Kidney epithelial cell (primary cell): ENCODE measurements at places on chromosomes 2 and 18. TPM values are rescaled to one million over a fixed set of nuclear protein-coding genes. Genes with fewer than 3 reads are reported as not detected.

DNA sequence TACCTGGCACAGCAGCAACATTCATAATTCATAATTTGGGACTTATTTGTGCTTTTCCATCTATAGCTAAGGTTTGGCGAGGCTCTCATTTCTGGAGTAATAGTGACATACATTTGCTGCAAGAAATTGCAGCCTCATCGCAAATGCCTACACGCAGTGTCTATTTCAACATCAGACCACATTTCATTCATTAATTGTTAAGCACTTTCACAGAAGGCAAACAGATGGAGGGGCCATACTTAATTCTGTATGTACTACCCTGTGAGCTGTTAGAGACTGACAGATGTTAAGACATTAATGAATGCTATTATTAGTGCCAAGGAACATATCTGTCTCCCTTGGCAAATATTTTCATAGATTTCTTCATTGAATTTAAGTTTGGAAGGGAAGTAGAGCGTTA is 125.7 kb downstream of the UXS1 start:
- no peak for DNase-seq

- no peak for DNase-seq
Observed at GRCh38 chr2:239399433-239399920, 1.3 kb downstream of the HDAC4 start.

GRCh38 chr18:62335494-62335893 is 10.4 kb downstream of the TNFRSF11A start:
- no peak for DNase-seq

Gene ANO7
- total RNA-seq = 1.9 and 2.9 TPM in 2 replicates

DNA sequence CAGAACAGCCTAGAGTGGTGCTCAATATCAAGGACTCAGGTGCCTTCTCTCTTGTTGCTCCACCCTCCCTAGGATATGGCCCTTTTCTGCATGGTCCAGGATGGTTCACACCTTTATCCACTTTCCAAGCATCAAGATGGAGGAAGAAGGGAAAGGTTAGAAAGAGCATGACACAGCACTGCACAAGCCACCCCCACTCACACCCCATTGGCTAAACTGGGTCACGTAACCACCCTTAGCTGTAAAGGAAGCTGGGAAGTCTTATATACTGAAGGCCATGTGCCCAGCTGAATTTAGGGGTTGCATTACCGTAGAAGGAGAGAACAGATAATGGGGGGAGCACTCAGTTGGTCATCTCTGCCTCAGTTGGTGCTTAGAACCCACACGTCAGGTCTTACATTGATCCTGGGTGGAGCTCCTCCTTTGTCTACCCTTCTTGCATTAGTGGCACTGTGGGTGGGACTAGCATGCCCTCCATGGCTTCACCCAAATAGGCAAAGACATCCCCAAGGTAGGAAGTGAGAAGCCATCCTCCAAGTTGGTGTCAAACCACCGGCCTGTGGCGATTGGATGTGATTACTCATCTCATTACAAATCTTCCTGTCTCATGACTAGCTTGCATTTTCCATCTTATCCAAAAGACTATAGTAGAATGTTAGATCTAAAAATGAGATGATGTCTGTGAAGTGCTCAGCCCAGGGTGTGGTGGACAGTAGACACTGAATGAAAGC is 248.5 kb downstream of the HAUS1 start:
- no peak for DNase-seq

DNA sequence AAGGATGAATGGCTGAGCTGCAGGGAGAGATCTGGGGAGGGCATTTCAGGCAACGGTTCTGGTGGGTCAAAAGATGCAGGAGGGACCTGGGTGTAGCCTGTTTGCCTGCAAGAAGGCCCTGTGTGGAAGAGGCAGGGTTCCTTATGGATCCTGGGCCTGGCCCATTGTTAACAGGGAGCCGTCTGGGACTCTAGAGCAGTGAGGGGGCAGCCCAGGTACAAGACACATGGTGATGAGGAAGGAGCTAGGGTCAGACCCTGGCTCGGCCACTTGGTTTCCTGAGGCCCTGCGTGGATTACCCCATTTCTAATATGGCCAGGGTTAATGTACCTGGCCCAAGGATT is 124.9 kb downstream of the GLI2 start:
- no peak for DNase-seq

Gene ANKRD30B
- 0.07 and 0.08 TPM in 2 replicates for total RNA-seq

Gene FAP
- 2.8 and 3.6 TPM in 2 replicates for total RNA-seq

DNA sequence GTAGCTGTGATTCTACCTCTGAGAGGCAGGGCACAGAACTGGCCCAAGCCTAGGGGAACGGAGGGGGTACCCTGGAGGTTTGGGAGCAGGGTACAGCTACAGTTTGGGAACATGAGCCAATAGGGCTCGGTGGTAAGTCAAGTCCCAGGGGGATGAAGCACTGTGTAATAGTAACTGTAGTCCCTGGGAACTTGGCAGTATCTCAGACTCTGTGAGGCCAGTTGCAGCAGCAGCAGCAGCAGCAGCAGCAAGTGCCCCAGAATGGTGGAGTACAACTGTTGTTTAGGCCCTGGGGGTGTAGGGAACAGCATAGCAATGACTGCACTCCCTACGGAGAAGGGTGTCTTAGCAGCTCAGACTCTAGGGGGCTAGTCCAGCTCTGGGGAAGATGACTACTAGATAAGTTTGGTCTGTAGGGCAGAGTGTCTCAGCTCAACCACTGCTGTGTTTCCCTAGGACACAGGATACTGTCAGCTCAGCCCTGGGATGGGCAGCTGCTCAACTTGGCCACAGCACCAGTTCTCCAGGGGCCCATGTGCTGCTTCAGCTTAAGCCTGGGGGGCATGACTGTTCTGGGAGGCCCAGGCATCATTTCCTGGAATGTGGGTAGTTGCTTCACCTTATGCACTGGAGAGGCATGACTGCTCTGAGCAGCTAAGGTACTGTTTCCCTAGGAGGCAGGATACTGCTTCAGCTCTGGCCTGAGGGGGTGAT is 20.5 kb downstream of the CARF start:
- no peak for DNase-seq

GRCh38 chr2:1265454-1265853 is 147.8 kb upstream of the TPO start:
- DNase-seq = no peak

DNA sequence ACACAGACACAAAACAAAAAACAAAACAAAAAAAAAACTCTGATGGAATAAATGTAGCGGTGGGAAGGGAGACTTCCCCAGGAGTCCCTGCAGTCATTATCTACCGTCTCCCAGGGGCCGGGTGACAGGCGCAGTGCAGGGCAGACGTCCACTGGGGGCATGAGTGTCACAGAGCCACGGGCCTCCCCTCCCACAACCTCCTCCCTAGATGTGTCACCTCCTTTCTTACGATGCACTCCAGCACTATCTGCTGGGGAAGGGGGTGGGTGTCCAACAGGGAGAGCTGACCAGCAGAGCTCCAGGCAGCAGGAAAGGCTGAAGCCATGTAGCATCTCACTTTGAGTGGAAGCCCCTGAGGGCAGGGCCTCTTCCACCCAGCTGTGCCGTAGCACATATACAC is 84.5 kb downstream of the LONRF2 start:
- no peak for DNase-seq

- DNase-seq = no peak
Observed at GRCh38 chr2:216742411-216742810, 47.1 kb upstream of the IGFBP5 start.

DNA sequence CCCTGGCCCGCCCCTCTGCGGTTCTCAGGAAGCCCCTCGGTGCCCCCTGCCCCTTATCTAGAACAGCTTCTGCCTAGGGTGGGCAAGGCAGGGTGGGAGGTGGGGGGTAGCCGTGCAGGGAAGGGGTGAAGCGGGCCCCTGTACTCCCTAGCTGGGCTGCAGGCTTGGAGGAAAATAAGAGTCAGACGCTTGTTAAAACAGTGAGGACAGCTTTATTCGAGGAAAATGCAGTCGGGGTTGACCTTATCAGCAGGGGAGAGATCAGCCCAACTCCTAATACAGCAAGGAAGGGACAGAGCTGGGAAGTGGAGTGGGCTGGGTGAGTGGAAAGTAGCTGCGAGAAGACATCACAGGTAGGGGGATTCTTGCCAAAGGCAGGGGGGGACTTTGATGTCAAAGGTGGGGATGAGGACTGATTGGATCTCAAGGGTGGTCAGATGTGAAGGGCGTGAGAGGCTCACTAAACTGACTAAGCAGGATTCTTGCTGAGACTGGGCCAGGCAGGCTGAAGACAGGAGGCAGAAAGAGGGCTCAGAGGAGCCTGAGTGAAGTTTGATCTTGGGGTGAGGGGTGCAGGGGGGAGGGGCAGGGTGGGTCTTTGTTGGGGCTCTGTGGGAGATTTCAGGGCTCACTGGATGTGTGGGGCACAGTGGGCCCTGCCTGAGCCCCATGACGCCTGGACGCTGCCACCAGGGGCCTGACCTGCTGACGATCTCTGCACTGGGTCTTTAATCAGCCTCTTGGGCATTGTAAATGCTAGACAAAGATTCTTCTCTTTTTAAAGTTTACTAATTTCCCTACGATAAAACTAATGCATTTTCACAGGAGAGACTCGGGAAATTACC is 29.9 kb downstream of the HPCAL1 start:
- no peak for DNase-seq

Gene MLPH
- total RNA-seq = 27.3 and 44.6 TPM in 2 replicates

DNA sequence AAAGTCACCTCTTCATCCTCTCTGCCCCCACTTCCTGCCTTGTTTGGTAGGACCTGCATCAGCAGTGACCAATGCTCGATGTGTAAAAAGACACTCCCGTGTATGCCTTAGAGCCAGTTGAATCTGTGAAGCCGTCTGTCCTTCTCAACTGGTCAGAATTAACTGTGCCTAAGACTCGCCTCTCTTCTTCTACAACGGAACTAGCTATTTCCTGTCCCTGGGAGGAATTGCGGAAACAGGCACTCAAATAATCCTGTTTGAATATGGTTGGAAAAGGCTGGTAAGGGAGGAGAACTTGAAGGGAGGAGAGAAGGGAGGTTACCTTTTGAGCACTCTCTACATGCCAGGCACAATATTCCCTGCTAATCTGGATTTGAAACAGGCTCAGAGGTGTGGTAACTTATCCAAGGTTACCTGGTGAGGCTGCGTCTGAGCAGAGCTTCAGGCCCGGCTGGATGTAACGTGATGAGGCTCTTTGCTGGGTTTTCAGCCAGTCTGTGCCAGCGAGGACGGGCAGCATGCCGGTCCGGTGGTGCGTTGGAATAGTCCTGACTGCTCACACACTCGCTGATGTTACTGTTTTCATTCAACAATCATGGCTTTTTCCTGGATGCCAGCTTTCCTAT is 127.0 kb downstream of the FAM168B start:
- DNase-seq = no peak

DNA sequence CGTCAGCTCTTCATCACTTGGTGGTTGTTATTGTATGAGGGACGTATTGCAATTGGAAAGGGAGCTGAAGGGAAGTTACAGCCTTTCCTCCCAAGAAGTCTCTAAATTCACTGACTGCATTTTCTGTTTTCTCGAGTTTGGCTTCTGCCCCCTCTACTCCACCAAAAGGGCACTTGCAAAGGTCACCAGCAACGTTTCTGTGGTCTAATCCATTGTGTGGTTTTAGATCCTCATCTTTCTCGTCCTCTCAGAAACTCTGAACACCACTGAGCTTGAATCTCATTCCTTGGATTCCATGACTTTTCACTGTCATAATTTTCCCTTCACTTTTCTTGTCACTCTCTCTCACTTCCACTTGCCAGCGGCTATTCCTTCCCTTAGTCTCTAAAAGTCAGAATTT is 308.0 kb downstream of the AFF3 start:
- no peak for DNase-seq

DNA sequence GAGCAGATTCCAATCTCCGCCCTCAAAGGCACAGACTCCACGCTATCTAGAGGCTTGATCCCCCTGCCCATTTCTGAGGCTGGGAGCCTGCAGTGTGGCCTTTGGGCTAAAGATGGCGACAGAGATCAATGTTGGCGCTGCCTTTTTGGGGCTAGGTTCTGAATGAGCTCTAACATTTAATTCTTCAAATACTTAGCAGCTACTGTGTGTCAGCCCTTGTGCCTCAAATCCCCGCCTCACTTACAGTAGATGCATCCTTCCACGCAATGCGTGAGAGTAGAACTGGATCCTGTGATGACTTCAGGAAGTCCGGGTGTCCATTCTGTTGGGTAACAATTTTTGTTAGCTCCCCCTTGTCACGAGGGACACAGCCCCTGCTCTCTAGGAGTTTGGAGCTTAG is 12.4 kb downstream of the IL1F10 start:
- DNase-seq = no peak

- DNase-seq = no peak
Observed at GRCh38 chr2:108404784-108405397, 27.1 kb downstream of the SULT1C4 start.

DNA sequence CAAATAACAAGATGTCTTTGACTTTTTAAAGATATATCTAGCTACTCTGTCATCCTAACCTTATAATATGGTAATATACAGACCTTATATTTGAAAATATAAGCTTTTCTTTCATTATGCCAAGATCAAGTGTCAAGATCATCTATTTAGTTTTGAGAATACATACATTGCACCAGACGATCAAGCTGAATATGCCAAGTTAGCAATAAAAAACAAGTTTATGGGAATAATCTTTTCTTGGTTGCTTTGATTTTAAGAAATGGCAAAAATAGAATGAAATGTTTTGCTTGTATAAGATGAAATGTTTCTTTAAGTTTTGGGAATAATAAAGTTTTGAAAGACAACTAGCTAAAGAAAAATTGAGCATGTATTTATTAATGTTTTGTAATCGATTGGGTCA is 163.8 kb downstream of the DPP4 start:
- DNase-seq = no peak

- no peak for DNase-seq
Observed at GRCh38 chr2:56268856-56269255, 85.1 kb downstream of the CCDC85A start.

DNA sequence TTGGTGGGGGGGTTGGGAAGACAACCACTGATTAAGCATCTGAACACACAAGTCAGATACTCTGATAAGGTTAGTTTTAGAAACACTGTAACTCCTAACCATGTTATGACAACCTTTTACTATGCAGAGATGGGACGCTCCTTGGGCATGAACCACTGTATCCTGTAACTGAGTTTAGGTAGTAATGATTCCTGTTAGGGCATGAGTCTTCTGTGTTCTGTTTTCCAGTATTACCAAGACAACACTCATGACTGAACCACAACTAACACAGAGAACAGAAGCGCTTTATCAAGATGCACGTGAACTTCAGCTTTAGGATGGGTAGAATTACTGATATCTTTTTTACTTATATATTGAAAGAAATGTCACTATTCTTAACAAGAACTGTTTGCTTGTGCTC is 14.1 kb upstream of the CREB1 start:
- no peak for DNase-seq
